ENCODE measurements at places on chromosomes 3 and 15.

DNA sequence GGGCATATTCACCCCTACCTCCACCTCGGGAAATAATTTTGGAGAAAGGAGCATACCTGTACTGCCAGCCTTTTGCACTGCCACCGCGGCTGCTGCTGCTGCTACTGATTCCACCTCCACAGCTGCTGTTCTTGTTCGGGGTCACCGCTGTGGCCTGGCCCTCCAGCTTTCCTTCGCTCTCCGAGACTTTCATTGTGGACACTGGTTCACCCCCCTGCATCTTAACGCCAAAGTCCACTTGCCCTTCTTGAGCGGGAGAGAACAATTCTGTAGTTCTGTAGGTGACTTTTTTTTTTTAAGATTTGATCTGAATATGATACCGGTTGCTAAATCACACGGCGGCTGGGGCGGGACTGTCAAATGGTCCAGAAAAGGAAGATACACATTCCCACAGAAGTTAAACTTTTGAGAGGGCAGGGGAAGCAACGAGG is 701 bp downstream of the OSBPL11 start:
- DNase-seq = no peak

DNA sequence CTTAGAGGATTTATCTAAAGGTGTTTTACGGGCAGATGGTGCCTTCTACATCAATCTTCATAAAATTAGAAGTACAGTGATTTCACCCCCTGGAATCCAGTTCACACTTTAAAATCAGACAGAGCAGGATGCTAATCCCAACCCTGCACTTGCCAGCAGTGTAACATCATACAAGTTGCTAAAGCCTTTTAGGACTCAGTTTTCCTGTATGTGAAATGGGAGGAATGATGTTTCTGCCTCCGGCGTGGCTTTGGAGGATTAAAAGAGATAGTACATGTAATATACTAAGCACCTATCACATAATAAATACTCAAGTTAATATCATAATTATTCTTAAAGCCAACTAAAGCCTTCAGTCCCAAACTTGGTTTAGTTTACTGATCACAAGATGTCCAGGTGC is 257.2 kb upstream of the THBS1 start:
- no peak for DNase-seq

DNA sequence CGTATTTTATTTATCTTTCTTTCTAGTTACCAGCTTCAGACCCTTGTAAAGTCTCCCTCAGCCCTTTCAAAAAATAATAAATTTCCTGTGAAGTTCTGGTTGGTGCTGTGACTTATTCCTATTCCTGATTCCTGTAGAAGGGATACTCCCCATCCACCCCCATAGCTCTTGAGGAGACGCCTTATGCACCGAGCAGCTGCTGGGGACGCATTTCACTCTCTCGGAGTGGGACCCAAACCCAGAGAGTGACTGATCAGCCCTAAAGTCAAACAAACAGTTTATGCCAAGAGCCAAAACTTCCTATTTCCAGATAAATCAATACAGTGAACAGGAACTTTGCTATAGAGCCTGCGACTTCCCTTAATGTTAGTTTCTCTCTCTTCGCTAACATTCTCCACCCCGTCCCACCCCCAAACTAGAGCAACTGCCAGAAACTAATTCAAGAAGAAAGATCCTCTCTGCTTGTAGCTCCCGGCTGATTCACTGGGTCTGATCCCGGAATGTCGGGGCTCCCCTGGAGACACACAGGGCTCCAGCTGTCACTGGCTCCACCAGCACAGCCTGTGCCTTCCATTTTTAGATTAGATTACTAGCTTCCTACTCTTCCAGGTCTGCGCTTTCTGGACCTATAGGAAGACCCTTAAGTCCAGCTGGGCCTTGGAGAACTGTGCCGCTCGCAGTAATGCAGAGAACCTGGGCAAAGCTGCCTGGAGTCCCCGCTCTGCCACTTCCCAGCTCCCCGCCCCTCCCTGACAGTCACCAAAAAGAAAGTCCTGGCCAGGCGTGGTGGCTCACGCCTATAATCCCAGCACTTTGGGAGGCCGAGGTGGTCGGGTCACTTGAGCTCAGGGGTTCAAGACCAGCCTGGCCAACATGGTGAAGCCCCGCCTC is 45.2 kb downstream of the KLHL25 start:
- DNase-seq = no peak

DNA sequence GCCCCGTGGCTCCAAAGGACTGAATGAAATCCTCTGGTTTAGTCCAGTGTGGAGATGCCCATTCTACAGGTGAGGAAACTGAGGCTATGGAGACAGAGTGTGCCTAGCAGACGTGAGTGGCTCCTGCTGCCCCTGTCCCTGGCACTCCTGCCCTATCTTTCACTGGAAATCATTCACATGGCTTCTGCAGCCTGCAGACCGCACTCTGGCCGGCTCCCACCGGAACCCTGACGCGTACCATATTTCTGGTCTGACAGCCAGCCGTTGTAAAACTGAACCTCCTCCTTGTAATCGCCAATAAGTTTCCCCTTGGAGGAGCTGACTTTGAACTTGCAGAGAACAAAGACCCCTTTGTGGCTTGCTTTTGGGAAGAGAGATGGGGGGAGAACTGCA is 136.5 kb downstream of the CHSY1 start:
- DNase-seq = no peak

DNA sequence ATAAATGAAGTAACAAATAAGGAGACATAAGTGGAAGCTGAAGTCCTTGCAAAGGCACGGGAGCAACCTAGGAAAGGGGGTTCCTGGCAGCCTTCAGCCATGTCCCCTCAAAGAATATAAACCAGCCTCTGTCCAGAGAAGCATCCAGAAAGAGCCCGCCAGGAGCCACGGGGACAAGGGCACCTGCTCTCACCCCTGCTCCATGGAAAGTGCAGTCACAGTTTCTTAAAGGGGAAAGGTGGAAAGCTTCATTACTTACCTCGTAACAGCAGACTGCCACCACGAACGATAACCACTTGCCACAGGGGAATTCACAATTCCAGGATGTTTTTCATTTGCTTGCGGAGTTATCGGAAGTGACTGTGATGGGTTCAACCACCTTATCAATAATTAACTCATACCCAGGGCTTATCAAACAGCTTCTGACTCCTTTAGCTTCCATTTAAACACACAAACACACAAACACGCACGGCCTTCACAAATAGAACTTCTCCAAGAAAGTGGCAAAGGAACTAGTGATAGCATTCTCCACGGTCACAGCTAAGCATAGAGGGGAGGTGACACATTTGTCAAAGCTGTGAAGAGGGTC is 134.2 kb upstream of the IGF1R start:
- no peak for DNase-seq

GRCh38 chr3:72972706-72973030 is 23.9 kb upstream of the PPP4R2 start:
- DNase-seq = no peak
